ENCODE measurements at places on chromosomes 16 and 17.

GRCh38 chr17:30296499-30297080 is 4.8 kb upstream of the BLMH start:
- no peak for DNase-seq

DNA sequence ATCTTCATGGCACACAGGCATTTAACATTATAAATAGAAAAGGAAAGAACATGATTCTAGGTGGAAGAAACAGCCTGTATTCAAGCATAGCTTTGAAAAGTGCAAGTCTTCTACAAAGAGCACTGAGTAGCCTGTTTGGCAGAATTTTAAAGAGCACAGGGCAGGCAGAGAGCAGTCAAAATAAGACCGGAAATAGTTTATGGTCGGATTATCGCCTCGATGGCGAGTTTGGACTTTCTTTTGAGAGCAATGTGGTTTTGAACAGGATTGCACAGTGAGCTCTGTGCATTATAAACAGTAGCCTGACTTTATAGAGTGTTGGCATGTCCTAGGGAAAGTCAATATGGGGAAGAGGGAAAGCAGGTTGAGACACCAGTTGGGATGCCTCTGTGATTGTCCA is 6.2 kb upstream of the TMEM100 start:
- no peak for DNase-seq

- DNase-seq = no peak
Measured at GRCh38 chr17:63249256-63250004, 196.7 kb downstream of the CYB561 start.

DNA sequence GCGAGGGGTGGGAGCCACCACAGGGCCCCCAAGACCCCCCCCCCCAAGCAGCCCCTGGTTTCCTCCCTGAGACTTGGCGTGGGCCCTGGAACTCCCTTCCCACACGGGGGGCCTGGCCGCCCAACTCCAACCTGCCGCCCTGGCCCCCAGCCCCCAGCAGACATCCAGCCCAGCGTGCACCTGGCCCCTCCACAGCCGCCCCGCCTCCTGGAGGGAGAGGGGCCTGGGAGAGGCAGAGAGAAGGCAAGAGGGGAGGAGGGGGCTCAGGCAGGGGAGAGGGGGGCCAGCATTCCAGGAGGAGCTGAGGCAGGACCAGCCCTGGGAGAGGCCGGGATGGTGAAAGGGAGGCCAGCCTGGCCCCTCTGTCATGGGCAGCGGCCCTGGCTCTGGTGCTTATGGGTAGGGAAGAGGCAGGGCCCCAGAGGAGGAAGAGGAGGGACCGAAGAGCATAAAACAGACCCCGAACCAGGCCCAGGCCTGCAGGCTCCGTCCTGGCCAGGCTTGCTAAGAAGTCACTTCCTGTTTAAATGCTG is 16.7 kb downstream of the IL34 start:
- DNase-seq = peak; percentile 10

DNA sequence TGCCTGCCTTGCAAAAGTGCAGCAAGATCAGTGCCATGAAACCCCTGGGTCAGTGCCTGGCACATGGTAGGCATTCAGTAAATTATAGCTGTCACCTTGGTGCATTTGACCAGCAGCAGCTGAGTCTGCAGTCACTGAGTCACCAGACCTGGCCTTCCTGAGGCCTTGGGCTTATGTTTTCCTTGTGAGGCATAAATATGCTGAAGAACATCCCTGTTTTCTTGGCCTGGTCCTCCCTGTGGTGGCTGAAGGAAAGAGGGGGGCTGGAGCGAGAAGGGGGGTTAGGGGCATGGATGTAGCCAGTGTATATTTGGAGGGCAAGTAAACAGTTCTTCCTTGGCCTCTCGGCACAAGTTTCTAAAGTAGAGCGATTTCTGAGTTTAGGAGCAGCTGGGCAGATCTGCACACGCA is 26.5 kb downstream of the EPN2 start:
- no peak for DNase-seq

DNA sequence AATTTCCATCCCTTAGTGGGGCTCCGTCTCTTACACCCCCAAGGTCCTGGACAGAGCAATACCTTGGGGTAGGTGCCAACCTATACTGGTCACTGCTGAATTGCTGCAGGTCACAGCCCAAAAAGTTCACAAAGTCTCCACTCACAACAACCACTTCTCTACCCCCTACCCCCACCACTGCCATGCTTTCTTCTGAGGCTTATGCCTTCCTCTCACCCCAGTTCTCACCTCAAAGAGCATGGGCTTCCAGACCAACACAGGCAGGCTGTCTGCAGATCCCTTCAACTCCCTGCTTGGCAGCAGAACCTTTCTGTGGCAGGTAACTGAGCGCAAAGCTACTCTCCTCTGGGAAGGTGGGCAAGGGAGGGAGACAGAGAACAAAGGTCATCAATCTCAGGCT is 35.5 kb downstream of the C16orf78 start:
- DNase-seq = no peak

DNA sequence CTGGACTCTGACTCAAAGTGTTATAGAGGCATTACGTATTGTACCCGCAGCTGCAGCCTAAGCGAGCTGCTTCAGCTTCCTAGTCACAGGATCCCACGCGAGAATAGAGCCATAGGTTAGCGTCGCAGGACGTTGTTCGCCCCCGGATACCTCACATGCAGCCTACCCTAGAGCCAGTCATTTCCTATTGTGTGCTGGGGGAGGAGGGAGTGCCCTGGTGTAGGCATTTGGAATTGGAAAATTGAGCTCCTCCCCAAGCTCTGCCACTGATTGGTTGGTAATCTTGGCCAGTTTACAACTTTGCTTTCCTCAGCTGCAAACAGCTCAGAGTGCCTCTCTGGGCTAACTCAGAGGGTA is 530 bp downstream of the NAA60 start:
- peak; percentile 69 for DNase-seq

GRCh38 chr16:80084614-80085013 is 456.2 kb upstream of the DYNLRB2 start:
- peak; percentile 67 for DNase-seq

- no peak for DNase-seq
Measured at GRCh38 chr16:11202260-11203091, 53.5 kb downstream of the SOCS1 start.

- peak; percentile 83 for DNase-seq
Measured at GRCh38 chr17:6831661-6832263, at the start of gene TEKT1. TSS of gene TEKT1 (minus strand) at chr17:6831729. CDS start at chr17:6830376, 1,353 bp downstream.

- peak; percentile 82 for DNase-seq
Measured at GRCh38 chr17:78879635-78880186, 23.3 kb downstream of the CEP295NL start.

- no peak for DNase-seq
Measured at GRCh38 chr16:82082543-82083244, 47.6 kb downstream of the HSD17B2 start.

DNA sequence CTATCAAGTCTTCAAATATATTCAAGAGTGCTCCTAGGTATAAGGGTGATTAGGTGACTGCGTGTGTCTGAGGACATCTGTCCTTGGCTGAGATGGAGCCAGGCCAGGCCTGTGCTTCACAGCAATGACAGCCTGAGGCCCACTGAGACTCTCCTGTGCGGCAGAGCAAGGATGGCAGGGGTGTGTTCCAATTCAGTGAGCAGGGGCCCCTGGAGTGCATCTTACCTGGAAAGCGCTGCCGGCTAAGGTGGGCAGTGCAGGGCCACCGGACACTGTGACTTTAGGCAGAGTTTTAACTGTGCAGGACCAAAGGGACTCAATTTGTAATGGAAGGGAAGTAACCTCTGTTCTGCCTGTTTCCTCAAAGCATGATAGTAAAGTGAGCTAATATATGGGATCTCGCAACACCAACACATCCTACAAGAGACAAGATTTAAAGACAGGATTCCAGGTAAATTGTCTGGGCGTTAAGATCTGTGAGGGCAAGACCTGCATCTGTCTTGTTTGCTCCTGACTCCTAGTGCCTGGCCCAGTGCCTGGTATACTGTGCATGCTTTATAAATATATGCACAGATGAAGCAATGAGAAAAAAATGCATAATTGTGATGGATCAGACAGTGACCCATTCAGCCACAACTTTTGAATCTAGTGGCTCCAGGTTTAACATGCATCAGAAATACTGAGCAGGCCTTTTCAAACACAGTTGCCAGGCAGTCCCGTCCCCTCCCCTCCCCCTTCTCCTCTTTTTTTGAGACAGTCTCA is 86.7 kb downstream of the MRC2 start:
- no peak for DNase-seq

- no peak for DNase-seq
Measured at GRCh38 chr17:76337413-76337777, 16.3 kb downstream of the PRPSAP1 start.

- DNase-seq = no peak
Measured at GRCh38 chr16:20441191-20441590, 10.1 kb upstream of the ACSM2A start.

- DNase-seq = no peak
Measured at GRCh38 chr16:984121-984694, 2.6 kb downstream of the SOX8 start.

DNA sequence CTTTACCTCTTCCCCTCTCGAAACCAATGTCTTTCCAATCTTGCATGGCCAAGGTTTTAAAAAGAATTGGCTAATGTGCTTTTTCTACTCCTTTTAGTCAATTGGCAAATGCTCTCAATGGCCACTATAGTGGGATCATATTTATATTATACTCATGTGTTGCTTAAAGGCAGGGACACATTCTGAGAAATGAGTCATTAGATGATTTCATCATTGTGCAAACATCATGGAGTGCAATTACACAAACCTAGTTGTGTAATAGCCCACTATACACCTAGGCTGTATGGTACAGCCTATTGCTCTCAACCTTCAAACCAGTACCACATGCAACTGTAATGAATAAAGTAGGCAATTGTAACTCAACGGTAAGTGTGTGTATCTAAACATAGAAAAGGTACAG is 180.9 kb downstream of the HS3ST3A1 start:
- no peak for DNase-seq

GRCh38 chr17:40316571-40317344 is 7.8 kb downstream of the RARA start:
- no peak for DNase-seq

DNA sequence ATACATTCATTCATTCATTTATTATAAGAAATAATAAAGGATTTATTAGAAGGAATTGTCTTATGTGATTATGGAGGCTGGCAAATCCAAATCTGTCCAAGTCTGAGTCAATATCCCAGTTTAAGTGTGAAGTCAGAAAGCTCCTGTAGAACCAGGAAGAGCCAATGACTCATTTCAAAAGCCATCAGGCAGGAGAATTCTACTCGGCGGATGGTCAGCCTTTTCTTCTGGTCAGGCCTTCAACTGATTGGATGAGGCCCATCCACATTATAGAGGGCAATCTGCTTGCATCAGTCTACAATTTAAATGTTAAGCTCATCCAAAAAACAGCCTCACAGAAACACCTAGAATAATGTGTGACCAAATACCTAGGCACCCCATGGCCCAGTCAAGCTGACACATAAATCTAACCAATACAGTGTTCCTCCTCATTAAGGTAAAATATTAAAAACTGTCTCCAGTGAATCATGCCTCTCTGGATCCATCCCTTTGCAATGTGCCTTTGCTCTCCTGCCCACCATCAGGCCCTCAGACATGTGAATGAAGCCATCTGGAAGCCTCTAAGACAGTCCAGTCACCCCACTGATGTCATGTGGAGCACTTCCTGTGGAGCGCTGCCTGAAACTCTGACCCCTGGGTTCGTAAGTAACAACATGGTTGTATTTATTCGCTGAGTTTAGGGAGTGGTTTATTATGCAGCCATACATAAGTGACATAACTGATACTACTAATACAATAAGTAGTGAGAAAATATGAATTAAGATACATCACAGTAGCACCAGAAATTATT is 69.2 kb upstream of the WSB1 start:
- DNase-seq = no peak

- DNase-seq = peak; percentile 77
Measured at GRCh38 chr16:81708266-81709015, 70.7 kb upstream of the PLCG2 start.

DNA sequence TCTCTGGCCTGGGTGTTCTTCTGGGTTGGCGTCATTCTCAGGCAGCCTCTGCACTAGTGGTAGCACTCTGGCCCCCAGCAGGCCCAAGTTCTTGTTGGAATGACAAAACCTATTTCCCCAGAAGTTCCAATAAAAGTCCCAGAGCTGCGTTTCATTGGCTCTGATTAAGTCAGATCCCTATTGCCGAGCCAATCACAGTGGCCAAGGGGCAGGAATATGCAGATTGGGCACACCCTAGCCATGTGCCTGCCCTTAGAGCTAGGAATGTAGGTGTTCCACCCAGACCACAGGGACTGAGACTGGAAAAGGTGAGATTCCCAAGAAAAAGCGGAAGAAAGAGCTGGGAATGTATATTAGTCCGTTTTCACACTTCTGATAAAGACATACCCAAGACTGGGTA is 44.9 kb upstream of the POLR3E start:
- DNase-seq = no peak

Data from head of caudate nucleus (tissue), 42 donors.